Effector memory CD8-positive, alpha-beta T cell (primary cell): ENCODE measurements at places on chromosomes 5 and 9.

DNA sequence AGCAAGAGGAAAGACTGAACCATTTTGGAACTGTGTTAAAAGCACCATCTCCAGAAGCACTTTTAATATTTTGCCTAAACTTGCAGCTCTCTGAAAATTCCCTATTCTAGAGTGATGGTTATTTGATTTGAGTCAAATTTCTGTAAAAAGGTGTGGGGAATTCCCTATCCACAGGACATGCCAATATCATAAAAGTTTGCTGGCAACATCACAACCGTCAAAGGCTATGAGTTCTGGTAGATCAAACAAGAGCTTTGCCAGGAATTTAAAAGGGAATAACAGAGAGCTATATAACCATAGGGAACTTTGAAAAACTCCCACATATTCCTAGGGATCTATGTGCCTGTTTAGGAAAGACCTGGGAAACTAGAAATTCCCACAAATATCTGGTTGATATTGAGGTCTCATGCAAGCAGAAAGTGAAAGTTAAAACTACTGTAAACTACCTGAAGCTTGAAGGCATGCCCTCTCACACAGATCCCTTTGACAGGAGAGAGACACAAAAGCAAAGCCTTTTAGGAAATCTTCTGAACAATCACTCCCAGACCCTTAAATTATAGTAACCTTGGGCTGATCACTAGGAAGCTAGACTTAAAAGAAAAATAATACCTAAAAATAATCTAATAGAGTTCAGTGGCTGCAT lies 549.9 kb downstream of the ANXA1 start:
- no peak for DNase-seq

DNA sequence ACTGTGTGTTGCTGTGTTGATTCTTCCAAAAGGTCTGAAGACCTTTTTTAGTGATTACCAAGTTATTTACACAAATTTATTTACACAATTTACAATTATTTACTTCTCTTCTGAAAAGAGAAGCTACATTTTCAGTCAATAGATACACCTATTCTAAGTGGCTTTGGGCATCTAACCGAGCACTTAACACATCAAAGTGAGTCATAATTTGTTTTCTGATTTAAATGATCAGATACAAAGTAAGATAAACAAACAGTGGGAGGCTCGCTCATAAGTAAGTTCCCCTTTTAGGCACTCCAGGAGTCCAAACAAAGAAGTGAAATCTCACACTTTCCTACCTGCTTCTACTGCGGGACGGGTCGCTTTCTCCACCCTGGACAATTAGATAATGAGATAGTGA lies 90.2 kb downstream of the APBA1 start:
- DNase-seq: no peak

GRCh38 chr5:11560915-11561697 lies 343.1 kb downstream of the CTNND2 start:
- no peak for DNase-seq

GRCh38 chr5:82595113-82595512 lies 317.0 kb upstream of the RPS23 start:
- DNase-seq: no peak

DNA sequence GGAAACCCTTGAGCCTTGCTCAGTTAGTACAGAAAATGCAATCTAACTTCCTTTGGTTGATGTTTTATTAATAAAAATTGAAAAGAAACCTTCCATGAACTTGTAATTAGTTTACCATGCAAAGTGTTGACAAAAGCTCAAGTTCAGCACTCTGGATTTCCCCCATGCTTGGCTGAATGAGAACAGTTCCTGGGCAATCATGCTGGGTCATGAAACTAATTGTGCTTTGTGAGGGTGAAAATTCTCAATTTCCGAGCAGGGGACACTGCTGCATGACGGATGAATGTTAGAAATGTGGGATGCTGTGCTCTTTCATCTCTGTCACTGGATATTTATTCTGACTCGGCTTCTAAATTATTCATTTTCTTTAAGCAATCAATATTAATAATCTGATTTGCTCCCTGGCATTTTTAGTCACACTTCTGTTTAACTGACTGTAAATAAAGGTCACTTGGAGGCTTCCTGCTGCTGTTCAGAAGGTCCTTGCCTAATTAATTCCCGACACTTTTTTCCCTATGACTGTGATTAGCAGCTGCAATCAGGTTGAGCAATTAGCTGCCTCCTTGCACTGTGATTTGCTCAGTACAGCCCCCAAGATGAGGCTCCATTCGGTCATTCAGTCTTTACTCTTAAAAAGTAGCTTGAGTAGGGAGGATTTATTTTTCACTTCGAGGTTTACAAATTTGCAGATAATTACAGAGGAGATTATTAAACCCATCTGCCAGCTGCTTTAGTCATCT lies 678.1 kb upstream of the ZNF608 start:
- DNase-seq: no peak

DNA sequence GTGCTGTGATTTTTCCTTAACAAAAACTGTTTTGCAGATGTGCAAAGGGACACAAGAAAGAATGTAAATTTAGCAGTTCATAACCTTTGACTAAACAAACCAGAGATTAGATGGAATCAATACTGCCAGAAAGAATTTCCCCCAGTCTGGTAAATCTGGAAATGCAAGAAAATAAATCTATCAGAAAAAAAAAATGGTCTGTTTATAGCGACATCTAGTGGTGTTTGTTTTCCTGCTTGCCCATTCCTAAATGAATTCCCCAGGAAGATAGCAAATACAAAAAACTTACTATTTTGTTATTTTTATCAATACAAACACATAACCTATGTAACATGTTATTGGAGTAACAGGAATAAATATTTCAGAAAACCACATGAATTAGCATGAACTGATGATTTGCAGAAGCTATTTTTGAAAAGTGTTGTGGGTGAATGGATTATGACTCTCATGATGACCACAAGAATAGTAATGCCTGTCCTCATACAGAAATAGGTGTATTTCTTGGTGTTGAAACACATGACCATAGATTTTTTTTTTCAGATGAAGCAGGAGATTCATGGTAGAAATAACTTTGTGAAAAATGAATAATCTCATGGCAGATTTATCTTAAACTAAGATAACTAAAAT lies 1703.8 kb downstream of the MAT2B start:
- DNase-seq: no peak

DNA sequence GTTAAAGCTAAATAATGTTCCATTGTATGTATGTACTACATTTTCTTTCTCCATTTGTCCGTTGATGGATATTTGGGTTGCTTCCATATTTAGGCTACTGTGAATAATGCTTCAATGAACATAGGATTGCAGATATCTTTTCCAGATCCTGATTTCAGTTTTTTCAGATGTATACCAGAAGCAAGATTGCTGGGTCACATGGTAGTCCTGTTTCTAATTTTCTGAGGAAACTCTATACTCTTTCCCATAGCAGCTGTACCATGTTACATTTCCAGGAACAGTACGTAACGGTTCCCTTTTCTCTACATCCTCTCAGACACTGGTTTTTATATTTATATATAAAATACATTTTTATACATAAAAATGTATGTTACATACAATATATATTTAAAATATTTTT lies 121.8 kb downstream of the GCNT1 start:
- no peak for DNase-seq

GRCh38 chr5:62588668-62589067 lies 10.0 kb downstream of the LRRC70 start:
- DNase-seq: no peak

DNA sequence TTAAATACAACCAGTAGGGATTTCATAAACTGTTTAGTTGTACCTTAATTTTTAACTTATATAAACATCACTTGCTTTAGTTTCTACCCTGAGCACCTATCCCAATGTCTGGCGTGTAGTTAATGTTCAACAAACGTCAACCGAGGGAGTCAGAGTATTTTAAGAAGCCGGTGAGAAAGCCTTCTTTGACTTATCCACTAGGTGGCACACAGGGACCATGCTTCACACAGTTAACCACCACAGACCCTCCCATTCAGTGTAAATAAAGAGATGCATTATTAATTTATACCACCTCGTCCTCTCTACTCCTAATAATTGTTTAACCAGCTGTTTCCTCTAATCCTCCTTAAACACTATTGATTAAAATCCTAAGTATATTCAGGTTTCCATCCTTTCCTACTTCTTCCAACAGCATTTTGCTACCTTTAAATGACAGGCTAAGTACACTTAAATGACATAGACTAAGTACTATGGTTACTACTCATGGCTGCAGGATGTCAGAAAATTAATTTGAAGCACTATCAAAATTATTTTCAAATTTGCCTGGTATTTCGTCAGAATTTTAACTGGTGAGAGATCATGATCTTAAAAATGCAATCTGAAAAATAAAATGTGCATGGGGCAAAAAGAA lies 2.3 kb downstream of the HAPLN1 start:
- no peak for DNase-seq

DNA sequence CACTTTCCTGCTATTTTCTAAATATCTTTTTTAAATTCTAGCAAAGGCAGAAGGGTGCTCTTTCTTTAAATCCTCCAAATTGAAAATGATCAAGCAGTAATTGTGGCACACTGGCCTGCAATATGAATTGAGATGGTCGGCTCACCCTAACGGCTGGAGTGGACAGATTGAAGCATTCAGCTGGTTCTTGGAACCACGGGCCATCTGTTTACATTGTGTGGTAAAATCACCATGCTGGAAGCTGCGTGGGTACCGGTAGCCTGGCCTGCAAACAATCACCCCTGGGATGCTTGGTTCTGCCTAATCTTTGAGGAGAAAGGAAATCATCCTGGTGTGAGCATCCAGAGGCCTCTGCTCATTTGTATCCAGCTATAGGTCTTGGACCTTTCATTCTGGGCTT lies 289.3 kb downstream of the ZNF608 start:
- DNase-seq: no peak

- DNase-seq: no peak
Measured at GRCh38 chr5:53358794-53359193, 121.6 kb upstream of the FST start.

DNA sequence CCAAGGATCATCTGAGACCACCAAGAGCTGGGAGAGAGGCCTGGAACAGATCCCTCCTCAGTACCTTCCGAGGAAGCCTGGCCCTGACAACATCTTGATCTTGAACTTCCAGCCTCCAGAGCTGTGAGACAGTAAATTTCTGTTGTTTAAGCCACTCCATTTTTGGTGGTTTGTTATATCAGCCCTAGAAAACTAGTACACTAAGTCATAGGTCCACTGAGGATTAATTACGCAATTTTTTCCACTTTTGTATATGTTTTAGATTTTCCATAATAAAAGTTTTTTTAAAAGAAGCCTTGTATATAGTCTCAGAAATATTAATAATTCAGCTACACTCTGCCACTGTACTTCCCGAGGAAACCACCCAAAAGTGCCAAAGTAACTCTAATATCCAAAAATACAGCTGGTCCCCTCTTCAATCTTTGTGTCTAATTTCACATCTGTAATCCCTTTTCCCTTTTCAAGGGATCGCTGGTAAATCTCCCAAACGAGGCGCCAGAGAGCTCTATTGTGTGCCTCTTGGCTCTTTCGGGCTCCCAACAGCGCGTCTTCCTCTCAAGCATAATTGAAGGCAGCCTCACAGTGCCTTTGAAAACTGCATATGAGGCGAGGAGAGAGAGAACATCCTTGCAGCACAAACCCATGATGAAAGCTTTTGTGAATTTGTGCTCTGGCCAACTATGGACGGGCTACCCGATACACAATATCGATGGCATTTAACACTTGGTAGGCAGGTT lies 32.7 kb downstream of the PRUNE2 start:
- DNase-seq: no peak
